ENCODE measurements at places on chromosomes 4 and X.

DNA sequence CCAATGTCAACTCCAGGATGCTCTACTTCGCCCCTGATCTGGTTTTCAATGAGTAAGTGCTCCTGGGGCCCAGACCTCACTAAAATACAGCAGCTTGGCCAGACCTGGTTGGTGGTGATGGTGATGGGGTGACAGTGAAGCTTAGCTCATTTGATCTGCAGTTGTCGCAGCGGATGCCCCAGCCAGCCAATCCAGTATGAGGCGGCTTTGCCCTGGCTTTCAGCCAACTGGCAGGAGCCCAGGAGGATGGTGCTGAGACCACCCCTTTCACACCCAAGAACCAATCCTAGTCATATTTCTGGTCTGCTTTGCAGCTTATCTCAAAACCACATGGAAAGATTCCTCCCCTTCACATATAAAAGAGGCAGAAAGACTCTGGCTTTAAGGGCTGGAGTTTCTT is 173.8 kb downstream of the AR start:
- no peak for DNase-seq

DNA sequence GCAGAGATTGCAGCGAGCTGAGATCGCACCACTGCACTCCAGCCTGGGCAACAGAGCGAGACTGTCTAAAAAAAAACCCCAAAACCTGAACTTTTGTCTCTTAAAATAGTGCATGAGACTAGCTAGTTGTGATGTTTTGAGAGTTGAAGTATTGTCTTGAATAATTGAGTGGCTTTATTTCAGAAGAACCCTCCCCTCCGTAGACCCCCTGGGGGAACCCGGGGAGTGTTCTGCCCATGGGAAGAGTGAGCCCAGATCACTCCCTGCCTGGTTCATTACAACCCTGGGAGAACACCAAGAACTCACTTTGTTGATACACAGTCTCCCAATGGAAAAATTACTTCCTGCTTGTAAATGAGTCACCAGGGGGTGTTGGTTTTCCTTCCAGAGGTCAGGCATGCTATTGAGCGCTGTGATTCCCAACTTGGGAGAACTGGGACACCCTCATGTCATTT is 65.3 kb upstream of the SHISA3 start:
- no peak for DNase-seq

DNA sequence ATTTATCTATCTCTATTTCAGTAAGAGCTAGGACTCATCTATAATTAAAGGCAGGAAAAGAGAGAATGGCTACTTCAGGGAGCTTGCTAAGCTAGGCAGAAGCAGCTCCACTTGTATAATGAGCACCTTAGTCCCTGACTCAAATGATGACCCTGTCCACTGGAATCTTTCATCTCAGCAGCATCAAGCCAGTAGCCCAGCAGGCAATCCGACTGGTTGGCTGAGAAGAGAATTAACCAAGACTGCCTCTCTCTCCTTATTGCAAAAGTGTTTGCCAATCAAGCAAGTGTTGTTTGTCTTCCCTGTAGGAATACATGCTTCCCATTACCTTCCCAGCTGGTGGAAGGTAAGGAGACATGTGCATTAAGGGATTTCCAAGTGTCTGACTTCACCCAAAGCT is 3.9 kb upstream of the SPOCK3 start:
- DNase-seq = no peak

DNA sequence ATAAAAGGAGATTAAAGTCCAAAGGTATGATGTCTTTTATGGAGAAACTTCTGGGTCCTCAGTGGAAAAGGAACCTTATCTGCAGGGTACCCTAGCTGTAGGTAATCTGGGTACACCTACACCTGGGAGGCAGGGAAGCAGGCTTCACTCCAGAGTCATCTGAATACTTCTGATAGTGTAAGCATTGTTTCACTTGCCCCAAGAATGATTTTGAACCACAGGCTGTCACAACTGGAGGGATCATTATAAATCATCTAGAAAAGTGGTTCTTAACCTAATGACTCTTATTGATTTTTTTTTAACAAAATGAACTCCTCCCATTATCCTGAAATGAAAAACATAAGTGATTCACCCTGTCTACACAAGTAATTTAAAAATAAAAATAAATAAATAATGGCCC is 44.0 kb upstream of the STK26 start:
- DNase-seq = no peak

- peak; percentile 88 for DNase-seq
Observed at GRCh38 chr4:123398066-123398852, 1.7 kb downstream of the SPRY1 start.

- no peak for DNase-seq
Observed at GRCh38 chr4:24956091-24956490, 43.2 kb upstream of the CCDC149 start.

DNA sequence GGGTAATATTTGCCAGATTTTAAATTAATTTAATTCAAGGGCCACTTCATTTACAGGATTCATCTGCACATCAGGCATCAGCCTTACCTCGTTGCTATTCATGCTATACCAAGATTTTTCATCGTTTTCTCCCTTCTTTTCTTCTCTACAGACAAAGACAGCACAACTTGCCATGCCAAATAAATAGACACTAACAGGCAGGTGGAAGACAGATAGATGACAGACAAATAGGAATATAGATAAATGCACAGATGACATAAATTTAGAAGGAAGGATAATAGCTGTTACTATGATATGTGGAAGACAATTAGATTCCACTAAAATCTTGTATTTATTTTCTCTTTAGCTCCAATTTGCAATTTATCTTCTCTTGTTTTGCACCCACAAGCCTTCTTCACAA is 164.5 kb upstream of the ARX start:
- DNase-seq = no peak

DNA sequence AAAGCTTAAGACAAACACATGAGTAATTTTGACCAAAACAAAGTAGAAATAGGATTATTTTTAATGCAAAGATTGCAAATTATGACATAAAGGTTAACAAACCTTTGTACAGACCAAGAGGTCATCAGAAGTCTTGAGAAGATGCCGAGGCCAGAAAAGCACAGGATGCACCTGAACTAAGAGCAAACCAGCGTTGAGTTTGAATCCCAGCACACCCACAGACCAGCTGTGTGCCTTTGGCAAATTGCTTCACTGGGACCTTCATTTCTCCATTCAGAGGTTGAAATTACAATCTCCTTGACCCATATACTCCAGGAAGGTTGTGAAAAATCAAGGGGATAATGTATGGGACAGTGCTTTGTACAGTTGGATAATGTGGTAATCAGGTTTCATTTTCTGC is 56.6 kb downstream of the PPM1K start:
- no peak for DNase-seq

DNA sequence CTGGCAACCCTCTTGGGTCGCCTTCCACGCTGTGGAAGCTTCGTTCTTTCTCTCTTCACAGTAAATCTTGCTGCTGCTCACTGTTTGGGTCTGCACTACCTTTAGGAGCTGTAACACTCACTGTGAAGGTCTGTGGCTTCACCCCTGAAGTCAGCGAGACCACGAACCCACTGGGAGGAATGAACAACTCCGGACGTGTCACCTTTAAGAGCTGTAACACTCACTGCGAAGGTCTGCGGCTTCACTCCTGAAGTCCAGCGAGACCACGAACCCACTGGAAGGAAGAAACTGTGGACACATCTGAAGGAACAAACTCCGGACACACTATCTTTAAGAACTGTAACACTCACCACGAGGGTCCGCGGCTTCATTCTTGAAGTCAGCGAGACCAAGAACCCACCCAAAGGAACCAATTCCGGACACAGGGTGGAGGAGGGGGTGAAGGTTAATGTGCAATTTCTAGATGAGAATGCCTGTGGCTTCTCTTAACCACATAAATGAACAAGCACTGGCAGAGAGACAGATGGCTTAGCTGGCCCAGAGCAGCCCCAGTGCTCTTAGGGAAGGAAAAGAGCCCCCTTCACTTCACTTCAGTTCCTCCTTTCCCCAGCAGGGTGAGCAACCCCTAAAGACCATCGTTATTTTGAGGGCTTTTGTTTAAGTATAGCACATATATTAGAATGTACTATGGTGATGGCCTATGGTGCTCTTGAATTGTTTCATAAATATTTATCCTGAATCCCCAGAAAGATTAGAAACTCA is 73.0 kb downstream of the LUZP4 start:
- no peak for DNase-seq

DNA sequence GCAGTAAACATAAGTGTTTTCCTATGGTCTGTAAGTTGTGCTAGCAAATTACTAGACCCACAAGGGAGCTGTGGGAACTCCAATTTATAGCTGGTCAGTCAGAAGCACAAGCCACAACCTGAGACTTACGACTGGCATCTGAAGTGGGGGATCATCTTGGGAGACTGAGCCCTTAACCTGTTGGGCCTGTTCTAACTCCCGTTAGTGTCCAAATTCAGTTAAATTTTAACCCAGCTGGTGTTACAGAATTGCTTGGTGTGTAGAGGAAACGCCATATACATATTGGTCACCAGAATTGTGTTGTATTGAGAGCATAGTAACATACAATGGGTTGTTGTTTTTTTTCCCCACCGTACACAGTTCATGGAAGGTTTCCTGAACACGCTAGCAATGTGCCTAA is 25.1 kb upstream of the NFXL1 start:
- no peak for DNase-seq

GRCh38 chr4:31375936-31376335 is 655.8 kb downstream of the PCDH7 start:
- no peak for DNase-seq

GRCh38 chrX:15815779-15816437 is 25.6 kb downstream of the ZRSR2 start:
- peak; percentile 11 for DNase-seq

DNA sequence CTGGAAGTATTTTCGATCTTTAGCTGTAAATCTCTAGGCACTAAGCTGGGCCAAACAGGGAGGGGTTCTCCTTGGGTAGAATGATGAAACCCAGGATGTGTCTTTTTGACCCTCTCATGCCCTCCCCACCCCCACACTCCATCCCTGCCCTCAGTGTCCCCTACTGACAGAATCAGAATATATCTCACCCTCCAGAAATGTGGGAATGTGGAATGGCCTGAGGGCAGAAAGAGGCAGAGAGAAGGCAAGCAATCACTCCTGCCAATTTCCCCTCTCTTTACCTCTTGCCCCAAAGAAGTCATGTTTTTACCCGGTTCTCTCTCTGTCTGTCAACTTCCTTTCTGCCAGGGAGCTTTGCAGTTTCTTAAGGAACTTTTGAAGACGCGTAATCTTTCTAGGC is 34.4 kb downstream of the RAP2C start:
- DNase-seq = no peak

GRCh38 chrX:115892787-115893671 is 277.5 kb upstream of the AGTR2 start:
- DNase-seq = peak; percentile 77

GRCh38 chr4:41448934-41449333 is 89.0 kb upstream of the LIMCH1 start:
- no peak for DNase-seq

- no peak for DNase-seq
Observed at GRCh38 chrX:16167181-16167580, at the start of gene MAGEB17. Gene MAGEB17, plus strand, starts transcription at chrX:16167481. Its CDS starts 2,902 bp downstream, at chrX:16170383.

GRCh38 chr4:51820443-51821234 is 22.3 kb upstream of the DCUN1D4 start:
- no peak for DNase-seq

DNA sequence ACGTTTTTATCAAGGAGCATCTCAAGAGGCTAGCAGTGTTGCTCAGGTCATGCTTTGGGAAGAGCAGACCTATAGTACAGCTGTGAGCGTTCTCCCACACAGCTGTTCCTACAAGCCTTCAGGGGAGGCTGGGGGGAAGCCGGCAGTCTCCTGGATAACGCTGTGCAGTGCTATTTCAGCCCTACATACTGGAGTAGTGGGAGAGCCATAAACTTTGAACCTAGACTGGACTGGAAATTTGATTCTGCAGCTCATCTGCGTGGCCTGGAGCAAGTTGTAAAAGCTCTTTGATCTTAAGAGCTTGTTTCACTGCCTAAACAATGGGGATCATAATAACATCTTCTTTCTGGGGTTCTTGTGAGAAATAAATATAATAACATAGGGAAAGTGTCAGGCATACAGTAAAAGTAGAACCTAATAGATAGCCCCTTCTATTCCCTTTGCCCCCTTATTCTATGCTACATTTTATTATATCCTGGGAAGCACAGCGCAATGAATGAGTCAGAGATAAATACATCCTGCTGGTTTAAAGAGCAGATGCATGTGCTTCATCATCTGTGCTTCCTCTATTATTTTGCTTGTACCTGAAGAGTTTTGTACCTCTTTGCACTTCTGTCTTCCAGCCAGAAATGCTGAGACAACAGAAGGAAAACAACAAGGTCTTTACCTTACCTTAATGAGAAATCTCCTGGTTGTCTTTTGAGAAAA is 14.7 kb upstream of the AMBN start:
- no peak for DNase-seq

DNA sequence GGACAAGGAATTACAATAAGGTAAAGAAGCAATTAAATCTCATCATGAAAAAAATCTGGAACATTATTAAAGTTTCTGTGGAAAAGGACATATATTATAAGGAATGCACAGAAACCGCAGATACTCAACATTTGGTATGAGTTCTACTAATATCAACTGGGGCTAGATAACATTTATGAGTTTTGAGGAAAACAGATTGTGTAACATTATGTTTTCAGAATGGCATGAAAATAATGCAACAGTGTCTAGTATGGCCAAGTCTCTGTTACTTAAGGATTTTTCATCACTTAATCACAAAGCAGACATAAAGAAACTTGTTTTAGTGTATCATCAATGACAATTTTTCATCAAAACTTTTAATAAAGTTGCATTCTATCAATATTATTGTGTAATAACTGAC is 785.0 kb downstream of the GLUD2 start:
- DNase-seq = no peak

DNA sequence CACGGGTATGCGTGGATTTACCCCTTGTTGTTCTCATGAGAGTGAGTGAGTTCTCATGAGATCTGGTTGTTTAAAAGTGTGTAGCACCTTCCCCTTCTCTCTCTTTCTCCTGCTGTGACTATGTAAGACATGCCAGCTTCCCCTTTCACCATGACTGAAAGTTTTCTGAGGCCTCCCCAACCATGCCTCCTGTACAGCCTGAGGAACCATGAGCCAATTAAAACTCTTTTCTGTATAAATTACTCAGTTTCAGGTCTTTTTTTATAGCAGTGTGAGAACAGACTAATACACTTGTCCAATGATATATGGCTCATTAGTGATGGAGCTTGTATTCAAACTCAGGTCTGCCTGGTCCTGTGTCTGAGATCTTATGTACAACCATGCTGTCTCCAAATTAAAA is 28.5 kb upstream of the RTL3 start:
- no peak for DNase-seq

- DNase-seq = no peak
Observed at GRCh38 chr4:168598191-168598590, 101.3 kb downstream of the PALLD start.

- DNase-seq = no peak
Observed at GRCh38 chr4:20283039-20283438, 31.3 kb downstream of the SLIT2 start.

DNA sequence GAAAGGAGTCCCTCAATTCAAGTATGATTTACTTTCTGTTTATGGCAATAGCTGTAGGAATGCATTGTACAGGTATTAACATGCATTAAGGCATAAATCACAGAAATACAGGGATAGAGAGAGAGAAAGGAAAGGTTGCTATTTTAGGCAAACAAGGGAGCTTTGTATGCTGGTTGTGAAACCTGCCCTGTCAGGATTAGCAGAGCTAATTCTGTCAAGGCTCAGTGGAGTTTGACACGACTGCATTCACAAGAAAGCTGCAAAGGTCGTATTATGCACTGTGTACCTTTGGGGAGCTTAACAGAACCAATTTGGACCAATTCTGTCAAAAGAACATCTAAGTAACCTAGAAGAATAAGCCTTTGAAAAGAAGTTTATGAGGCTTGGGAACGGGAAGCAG is 239.3 kb downstream of the GRIA2 start:
- DNase-seq = peak; percentile 16

- no peak for DNase-seq
Observed at GRCh38 chr4:163495900-163496299, 1.4 kb downstream of the TMA16 start.

Data from NCI-H526 (cell line).